Neuronal stem cell (in vitro differentiated cells): ENCODE measurements at places on chromosomes 16 and 17.

DNA sequence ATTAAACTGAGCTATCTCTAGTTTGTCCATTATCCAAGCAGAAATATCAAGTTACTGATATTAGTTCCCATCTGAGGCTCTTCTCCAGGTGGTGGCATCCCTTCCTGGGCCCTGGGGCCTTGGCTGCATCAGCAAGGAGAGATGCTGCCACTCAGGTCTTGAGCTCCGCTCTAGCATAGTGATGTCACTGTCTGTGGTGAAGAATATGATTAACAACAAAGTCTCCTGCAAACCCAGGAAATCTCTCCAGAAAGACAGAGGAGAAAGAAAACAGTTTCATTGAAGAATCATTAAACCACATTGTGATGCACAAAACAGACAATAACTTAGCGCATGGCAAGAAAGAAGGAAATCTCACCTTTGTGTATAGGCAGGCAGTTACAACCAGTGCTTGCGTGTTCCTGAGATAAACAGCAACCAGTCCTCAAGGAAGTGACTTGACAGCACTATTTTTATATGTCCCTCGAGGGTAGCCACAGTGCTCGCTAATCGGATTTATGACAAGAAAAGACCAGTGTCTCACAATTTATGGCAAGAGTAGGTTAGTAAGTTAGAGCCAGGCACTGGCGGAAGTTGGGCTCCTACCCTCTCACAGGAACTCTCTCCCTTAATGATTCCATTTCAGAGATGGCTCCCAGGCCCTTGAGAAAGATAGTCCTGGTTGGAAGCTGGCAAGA is 151.1 kb downstream of the AHSP start:
- no peak for DNase-seq

- DNase-seq = no peak
These were observed 7.0 kb upstream of the SLFN5 start for GRCh38 chr17:35235917-35236316.

- no peak for DNase-seq
These were observed 2.2 kb upstream of the NUTF2 start for GRCh38 chr16:67844497-67844896.

- no peak for DNase-seq
These were observed 12.2 kb upstream of the ELAC2 start for GRCh38 chr17:13030056-13030455.

GRCh38 chr16:69057400-69058378 is 47.8 kb upstream of the HAS3 start:
- no peak for DNase-seq

- DNase-seq = no peak
These were observed 32.5 kb downstream of the PHKB start for GRCh38 chr16:47493381-47494337.

GRCh38 chr16:67504031-67505021 is 21.0 kb upstream of the AGRP start:
- no peak for DNase-seq

- DNase-seq = peak; percentile 27
These were observed 159.4 kb upstream of the ZNF267 start for GRCh38 chr16:31713945-31714902.

DNA sequence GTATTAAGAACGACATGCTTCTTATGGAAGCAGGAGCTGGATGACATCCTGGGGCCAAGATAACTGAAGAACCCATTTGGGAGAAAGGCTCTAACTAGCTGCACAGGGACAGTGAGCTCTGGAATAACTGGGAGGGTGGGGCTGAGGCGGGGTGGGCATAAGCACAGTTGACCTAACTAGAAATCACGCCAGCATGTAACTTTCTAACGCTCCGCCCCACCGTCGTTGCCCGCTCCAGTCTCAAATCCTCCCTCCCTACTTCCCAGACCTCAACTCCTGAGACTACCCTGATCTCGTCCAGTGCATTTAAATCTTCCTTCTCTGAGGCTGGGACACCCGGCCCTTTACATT is 436 bp downstream of the PHB1 start:
- no peak for DNase-seq

GRCh38 chr16:57530104-57530521 is 6.3 kb downstream of the CCDC102A start:
- no peak for DNase-seq

GRCh38 chr17:19900809-19901208 is 33.1 kb upstream of the ULK2 start:
- DNase-seq = no peak

DNA sequence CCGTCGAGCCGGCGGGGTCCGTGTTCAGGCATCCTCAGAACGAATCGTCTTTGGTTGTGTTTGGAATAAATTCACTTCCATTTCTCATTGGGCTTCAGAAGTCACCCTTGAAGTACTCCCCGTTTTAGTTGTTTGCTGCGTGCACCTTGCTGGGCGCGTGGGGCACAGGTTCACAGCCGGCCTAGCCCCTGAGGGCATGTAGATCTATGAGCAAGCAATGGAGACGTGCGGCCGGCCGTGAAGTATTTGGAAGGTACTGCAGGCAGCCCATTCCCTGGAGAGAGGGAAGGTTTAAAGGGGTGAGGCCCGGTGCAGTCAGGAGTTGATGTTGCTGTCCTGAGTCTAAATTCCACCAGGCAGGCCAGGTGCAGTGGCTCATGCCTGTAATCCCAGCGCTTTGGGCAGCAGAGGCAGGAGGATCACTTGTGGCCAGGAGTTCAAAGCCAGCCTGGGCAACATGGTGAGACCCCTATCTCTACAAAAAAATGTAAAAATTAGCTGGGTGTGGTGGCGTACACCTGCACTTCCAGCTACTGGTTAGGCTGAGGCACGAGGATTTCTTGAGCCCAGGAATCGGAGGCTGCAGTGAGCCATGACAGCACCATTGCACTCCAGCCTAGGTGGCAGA is 714 bp downstream of the ACSF3 start:
- no peak for DNase-seq

- DNase-seq = no peak
These were observed 10.5 kb downstream of the LPO start for GRCh38 chr17:58248955-58249269.

- DNase-seq = peak; percentile 52
These were observed 7.6 kb downstream of the MYO1C start for GRCh38 chr17:1484676-1485422.

GRCh38 chr16:60640038-60640437 is 1396.2 kb downstream of the CDH8 start:
- no peak for DNase-seq

- DNase-seq = no peak
These were observed 95.0 kb downstream of the DNAH9 start for GRCh38 chr17:11693284-11693683.

DNA sequence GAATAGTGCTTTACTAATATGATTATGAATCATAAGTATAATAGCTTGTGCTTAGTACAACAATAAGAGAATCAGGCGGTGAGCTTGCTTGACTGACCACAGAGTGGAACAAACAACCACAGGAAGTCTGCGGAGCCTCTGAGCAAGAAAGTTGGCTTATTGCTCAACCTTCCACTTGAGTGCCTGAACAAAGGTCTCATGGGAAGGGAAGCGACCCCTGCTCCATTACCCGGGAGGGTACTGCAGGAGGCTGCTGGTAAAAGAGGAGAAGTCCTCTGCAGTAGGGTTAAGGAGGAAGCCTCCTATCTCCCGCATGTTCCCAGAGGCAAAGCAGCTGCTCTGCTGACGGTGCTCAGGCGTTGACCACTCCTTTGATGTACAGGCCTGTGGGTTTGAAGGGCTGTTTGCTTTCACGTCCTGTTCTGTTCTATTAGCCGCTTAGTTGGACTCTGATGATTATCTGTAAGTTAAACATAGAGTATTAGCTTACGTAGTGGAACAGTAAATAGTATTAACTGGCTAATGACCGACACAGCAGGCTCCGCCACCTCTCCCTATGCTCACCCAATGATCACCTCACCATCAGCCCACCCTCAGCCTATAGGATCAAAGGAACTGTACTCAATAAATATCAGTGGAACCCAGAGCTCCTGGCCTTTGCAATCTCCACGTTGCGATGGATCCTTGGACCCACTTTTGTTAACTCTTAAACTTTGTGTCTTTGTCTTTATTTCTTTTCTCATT is 17.5 kb downstream of the ALOX15B start:
- DNase-seq = no peak

- peak; percentile 21 for DNase-seq
These were observed 536.3 kb upstream of the EEF2KMT start for GRCh38 chr16:5633845-5634440.

GRCh38 chr17:47218896-47219430 is 9.8 kb downstream of the MYL4 start:
- DNase-seq = no peak

- no peak for DNase-seq
These were observed 121.9 kb upstream of the TNRC6C start for GRCh38 chr17:77836557-77837041.

- DNase-seq = peak; percentile 74
These were observed 162.9 kb downstream of the COPRS start for GRCh38 chr17:31696184-31696602.

GRCh38 chr17:50035421-50035879 is 20.5 kb upstream of the ITGA3 start:
- DNase-seq = no peak

- DNase-seq = no peak
These were observed 424 bp downstream of the C17orf100 start for GRCh38 chr17:6651919-6652452.

DNA sequence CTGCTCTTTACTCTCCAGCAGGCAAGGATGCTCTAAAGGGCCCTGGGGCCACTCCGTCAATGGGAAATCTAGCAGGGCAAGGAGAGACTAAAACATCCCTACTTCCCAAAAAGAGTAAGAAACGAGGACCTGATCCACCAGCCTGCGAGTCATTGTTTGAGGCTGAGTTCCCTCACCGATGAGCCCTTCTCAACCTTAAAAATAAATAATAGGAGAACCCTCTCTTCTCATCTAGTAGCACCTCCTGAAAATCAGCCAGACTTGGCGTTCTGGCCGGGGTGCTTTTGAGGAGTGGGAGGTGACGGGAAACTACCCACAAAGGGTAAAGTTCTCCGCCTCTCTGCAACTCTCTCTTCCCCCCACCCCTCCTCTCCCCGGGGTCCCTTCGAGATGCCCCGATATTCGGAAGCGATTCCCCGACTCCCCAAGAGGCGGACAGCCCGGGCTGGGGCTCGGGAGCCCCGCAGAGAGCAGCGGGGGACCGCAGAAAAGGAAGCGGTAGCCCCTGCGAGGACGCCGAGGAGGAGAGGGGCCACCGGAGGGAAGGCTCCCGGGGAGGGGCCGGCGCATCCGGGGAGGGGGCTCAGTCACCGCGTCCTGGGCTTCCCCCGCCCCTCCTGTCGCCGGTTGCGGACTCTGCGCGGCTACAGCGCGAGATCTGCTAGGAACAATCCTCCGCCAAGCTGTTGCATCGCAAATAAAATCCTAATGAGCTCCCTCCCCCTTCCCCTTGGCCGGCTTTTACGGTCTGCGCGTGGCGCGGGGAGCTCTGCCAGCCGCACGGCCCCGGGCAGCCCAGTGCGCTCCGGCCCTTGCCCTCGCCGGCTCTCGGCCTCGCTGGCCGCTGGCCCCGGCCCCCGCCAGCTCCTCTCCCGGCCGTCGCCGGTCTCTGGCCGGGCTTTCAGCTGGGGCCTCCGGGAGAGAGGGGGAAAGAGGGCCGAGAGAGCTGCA is 1.3 kb downstream of the HOXB9 start:
- DNase-seq = no peak

- DNase-seq = no peak
These were observed 44.4 kb upstream of the SCNN1B start for GRCh38 chr16:23257682-23258081.

DNA sequence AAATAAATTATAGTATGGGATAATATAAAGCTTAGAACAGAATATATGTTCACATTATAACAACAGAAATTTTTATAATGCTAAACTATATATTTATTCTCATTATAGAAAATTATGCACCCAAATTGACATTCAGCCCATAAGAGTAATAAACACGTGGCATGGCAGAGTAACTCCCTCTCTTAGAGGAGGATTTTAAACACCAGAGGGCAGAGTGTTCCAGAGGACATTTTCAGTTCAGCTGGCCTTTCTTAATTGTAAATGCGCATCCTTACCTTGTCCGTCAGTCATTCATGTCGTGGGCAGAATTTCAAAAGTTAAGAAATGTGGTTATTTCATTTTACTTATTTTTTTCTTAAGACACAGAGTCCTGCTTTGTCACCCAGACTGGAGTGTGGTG is 147.1 kb downstream of the TANC2 start:
- no peak for DNase-seq

- DNase-seq = no peak
These were observed 1.3 kb downstream of the MSLN start for GRCh38 chr16:761625-762513.

DNA sequence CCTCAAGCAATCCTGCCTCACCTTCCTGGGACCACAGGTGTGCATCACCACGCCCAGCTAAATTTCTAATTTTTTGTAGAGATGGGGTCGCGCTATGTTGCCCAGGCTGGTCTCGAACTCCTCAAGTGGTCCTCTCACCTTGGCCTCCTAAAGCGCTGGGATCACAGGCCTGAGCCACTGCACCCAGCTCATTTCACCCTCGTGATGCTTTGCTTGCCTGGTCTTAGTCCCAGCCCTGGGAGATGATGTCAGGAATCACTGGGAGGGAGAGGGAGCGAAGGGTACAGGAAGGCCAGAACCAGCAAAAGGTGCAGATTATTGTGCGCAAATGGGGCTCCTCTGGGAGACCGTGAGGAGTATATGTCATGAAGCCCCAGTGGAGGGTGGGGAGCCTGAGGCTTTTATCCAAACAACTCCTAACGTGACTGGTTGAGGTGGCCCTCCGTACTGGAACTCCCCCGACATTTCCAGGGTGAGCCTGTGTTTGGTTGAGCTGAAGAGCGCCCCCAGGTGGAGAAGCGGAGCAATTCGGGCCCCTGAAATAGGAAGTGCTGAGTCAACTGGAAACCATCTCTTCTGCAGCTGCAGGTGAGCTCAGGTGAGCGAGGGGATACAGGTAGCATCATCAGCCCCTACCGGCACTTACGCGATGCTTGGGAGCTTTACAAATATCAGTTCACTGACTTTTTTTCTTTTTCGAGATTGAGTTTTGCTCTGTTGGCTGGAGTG is 41.2 kb upstream of the HAPSTR1 start:
- DNase-seq = no peak

GRCh38 chr17:31475378-31476162 is 84.1 kb downstream of the RAB11FIP4 start:
- DNase-seq = no peak

- no peak for DNase-seq
These were observed 443.2 kb downstream of the XYLT1 start for GRCh38 chr16:17027488-17028129.

DNA sequence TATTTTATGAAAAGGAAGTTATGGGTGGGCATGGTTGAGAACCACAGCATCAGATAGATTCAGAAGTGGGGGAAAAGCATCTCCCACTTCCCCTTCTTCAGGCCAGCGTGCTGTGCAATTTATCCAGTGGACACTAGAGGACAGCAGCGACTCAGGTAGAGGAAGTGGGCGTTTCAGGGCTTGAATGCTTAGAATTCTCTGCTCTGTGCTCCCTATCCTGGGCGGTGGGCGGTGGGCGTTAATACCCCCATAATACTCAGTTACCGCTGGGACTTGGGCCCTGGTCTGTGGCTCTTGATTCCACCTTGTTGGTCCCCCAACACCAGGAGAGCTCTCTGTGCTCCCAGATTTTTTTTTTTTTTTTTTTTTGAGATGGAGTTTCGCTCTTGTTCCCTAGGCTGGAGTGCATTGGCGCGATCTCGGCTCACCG is 3.7 kb upstream of the LYZL6 start:
- peak; percentile 41 for DNase-seq

GRCh38 chr16:2719328-2720063 is 528 bp downstream of the PRSS27 start:
- DNase-seq = no peak
